ENCODE measurements at places on chromosomes 11 and 22.
A peak's percentile ranks its signal among the peaks of the same experiment; 100 is the strongest.

DNA sequence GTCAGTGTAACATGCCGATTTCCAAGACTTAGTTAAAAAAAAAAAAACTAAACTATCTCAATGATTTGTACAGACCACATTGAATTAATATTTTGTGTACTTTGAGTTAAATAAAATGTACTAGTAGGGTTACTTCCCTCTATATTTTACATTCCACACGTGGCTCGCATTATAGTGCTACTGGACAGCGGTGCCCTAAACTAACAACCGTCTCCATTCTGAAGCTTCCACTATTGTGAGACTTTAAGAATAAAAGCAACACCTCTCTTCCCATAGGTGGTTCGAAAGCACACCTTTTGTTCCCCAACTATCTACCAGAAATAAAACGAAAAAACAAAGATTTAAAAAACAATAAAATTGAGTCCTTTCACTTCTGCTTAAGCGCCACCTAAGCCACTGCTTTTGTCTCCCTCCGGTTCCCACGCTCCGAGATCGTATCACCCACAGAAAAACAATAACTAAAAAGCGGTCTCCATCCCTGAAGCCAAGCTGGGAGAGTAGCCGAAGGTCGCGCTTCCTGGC lies 380 bp upstream of the TTC17 start:
- DNase-seq: peak; percentile 14

DNA sequence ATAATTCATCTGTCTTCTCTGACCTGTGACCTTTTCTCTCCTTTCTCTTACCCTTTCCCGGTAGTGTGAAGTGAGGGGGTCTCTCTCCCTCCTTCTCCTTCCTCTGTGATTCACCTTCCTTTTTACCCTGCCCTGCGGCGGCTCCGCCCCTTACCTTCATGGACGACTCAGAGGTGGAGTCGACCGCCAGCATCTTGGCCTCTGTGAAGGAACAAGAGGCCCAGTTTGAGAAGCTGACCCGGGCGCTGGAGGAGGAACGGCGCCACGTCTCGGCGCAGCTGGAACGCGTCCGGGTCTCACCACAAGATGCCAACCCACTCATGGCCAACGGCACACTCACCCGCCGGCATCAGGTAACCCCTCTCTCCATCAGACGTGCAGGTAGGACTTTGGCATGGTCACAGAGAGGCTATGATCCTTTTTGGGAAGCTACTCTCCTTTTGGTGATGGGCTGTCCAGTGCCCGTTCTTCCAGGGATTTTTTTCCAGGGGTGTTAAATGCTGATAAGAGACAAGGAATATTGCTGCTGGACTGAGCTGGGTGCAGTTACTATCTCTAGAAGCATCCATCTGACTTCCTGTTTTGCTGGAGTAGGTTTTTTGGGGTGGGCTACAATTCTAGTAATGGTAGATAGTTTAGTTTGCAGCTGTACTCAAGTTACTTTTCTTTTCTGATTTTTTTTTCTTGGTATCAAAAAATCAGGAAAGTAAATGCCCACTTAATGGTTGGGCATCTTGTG lies 29.9 kb downstream of the CTNND1 start:
- DNase-seq: no peak

DNA sequence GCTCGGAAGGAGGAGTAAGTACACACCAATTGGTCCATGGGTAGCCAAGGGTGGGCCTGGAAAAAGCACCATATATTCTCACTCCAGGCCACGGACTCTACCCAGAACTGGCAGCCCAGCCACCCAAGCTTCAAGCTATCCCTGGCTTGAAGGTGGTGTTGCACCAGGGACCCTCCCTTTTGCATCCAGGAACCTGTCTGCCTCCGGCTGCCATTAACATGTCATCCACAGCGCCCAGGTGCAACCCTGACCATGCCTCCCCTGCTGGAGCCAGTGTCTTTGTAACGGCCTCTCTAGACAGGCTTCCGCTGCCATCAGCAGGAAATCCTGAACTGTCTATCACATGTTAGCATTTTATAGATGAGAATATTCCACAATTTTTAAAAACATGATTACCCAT lies 2158.5 kb upstream of the RAG2 start:
- DNase-seq: no peak

DNA sequence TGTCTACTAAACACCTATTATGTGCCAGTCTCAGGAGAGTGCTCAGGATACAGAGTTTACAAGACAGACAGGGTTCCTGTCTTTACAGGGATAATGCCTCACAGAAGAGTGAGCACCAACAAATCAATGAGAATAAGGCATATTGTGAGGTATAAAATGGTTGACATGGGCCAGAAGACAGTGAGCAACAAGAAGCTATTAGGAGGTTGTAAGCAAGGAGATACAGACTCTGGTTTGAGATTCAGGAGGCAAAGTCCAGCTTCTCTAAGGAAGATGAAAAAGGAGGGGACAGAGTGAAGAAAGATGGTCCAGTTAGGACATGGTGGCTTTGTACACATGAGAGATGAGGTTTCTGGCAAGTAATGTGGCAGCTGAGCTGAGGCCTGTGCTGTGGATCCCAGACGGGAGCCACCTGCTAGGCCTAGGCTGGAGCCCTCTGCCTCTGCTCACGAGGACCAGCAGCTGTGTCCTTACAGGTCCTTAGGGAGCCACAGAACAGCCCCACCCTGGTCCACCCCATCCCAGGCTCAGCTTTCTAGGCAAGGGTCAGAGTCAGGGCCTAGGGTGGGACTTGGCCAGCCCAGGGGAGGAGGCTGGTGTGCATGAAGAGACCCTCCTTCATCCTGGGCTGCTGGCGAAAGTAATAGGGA lies 110.5 kb downstream of the ZNF280B start:
- no peak for DNase-seq

- peak; percentile 52 for DNase-seq
Observed at GRCh38 chr22:36565686-36566085, 36.7 kb upstream of the EIF3D start.

All from A172 (cell line).